ENCODE measurements at places on chromosomes 16 and 17.

GRCh38 chr17:81582749-81583148 lies 30.6 kb upstream of the FAAP100 start:
- DNase-seq = no peak

DNA sequence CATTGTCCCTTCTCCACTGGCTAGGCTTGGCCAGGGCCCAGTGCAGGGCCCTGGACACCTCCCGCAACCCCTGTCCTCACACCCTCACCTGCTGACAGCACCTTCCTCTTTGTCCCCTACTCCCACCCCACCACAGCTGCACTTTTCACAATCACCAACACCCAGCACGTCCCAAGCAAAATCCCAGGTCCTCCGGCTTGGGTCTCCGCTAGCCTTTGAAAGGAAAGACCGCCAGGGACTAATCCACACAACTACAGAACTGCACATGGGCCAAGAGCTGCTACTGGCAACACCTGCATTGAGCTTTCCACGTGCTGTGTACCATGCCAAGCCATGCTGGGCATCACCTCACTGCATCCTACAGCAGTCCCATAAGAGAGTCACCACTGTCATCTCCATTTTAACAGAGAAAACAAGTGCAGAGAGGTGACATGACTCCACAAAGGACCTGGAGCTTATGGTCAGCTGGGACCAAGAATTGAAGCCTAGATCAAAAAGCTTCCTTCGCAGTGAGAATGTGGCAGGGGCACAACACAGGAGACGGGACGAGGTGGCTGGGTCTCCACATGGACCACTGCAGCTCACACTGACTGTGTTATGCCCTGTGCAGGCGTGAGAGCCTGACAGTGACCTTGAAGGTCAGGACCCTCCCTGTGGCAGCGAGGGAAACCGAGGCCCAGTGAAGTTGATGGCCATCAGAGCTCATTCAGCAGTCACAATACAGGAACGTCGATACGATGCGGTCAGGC lies 22.5 kb downstream of the FBXO31 start:
- no peak for DNase-seq

- peak; percentile 14 for DNase-seq
Measured at GRCh38 chr17:64281962-64282752, 19.1 kb upstream of the TEX2 start.

DNA sequence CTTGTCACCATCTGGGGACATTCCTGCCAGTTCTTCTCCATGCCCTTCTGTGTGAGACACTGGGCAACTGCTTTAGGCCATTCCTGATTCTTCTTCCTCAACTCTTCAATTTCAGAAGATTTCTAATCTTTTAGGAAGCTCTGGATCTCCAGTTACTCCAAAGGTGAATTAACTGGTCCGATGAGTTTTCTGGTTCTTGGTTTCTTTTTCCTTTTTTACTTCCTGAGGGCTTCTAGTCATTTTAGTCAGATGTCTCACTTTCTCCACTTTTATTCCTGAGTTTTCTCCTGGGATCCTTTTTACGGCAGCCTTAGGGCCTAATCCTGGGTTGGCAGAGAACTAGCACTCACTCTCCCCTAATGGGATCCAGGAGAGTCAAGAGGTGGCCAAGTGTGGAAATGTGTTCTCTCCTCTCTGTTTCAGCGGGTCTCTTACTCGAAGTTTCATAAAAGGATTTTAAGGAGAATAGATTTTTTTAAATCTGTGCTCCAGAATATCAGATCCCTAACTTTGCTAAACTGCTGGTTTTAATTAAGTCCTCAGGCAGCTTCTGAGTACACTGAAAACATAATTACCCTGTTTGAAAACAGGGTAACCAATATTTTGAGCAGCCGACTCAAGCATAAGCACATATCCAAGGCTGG lies 107.6 kb downstream of the RMI2 start:
- no peak for DNase-seq

GRCh38 chr17:66496306-66496705 lies 193.9 kb downstream of the PRKCA start:
- DNase-seq = no peak

GRCh38 chr17:76408037-76408849 lies 23.8 kb downstream of the SPHK1 start:
- peak; percentile 60 for DNase-seq

DNA sequence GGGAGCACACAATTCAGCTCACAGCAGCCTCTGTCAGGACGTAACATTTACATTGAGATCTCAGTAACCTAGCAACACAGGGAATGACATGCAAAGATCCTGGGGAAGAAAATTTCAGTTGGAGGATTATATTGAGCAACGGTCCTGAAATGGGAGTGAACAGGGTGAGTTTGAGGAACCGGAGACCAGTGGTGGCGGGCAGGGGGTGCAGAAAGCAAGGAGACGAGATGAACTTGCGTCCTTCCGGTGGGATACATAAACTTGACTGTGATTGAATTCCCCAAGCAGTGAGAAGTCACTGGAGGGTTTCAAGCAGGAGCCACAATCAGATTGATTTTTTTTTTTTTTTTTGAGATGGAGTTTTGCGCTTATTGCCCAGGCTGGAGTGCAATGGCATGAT lies 51.5 kb downstream of the SHISA6 start:
- no peak for DNase-seq

DNA sequence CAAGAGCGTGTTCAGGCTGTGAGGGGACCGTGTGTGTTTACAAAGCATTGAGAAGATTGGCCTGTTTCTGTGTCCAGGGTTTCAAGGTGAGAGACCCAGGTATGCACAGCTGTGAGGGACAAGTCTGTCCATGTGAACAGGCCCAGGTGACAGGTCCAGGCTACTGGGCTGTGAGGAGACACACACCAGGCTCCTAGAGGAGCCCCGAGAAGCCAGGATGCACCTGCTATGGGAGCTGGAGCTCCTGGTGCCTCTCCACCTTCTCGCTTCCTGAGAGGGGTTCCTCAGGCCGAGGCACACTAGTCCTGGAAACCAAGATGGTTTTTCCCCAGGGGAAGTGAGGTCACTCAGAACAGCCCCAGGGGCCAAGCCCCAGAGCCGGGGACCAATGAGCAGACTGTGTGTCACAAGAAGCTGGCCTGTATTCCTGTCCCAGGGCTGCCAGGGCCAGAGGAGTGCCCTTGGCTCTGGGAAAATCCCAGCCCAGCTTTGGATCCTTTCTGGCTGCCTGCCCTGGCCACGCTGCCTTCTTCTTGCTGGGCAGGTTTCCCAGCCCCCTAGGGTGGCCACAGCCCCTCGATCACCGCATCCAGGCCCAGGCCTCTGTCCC lies 153.4 kb upstream of the PLCG2 start:
- no peak for DNase-seq

GRCh38 chr17:72430611-72431432 lies 310.0 kb downstream of the SOX9 start:
- DNase-seq = no peak

DNA sequence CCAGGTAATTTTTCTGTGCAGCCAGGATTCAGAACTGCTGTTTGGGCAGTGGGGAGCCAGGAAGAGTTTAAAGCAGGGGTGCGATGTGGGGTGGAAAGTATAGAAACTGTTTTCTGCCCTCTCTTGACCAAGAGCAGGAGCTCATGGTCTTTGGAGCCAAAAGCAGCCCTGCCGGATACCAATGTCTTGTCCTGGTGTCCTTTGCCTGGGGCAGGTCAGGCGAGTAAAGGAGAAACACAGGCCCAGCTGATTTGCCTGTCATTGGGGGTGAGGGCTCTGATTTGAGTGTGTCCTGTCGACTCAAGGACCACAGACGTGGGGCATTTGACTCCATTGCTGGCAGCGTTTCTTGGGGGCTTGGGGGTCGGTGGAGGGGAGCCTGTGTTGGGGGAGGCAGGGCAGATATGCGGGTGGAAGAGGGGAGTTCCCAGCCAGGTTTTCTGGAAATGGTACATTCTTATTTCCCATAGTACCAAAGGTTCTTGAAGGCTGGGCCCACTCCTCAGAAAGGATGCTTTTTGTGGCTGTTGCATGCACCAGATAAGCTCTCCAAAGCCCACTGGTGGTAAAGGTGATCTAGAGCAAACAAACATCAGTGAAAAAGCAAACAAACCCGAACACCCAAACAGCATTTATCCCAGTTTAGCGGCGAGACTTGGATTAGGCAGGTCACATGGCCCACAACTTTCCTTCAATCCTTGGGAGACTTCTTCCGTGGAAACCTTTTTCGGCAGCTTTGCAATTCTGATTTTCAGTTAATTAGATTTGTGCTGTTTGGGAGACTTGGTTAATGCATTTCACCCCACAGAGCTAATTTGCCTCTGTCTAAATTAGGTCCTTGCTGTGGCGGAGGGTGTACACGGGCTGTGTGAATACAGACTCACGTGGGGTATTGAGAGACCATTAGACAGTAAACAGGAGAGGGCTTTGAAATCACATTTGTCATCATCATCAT lies 59.0 kb downstream of the MSI2 start:
- no peak for DNase-seq

- DNase-seq = no peak
Measured at GRCh38 chr17:64117981-64118979, 11.7 kb downstream of the ERN1 start.

DNA sequence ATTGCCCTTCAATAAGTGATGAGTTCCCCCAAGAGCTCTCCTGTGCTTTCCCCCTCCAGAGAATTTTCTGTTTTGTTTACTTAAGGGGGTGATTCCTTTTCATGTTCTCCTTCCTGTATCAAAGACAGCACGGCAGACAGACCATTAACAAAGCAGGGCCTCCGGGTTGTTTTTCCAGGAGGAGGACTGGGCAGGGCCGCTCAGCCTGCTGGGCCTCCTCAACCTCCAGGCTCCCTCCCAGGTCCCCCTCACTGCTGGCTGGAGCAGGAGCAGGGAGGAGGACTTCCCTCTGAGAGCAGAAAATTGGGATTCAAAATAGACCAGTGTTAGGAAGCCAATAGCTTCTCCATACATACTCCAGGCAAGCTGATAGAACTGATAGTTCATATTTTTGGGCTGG lies 20.4 kb downstream of the SDK2 start:
- DNase-seq = no peak

DNA sequence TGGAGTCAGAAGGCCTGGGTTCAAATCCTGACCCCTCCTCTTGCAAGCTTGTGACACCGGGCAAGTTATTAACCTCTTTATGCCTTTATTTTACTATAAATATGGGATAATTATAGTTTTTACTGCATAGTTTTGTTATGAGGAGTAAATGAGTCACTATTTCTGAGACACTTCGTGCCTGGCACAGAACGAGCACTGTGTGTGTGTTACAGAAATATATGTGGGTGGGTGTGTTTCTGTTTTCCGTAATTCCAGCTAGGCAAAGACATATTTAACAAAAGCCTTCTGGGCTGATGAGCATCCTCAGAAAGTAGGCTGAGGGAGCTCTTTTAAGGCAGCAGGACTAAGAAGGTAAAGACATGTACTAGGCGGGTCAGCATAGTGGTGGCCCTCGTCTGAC lies 417.9 kb downstream of the MAF start:
- no peak for DNase-seq

- no peak for DNase-seq
Measured at GRCh38 chr16:23999663-24000062, 163.9 kb downstream of the PRKCB start.

DNA sequence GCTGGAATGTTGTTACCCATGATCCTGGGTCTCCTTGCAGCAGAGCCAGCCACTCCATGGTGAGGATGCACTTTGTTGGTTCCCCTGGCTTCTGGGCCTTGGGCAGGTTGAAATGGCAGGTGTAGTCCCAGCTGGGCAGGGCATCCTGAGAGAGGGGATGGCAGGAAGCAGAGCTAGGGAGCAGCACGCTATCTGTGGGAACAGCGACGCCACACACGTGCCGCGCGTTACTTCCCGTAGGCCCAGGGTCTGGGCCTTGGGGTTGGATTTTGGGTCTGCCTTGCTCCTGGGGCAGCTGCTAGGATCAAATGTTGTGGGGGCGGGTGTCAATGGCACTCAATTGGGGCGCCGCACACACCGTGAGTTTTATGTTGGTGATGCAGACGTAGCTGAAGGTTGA lies 368.0 kb downstream of the CPPED1 start:
- no peak for DNase-seq

DNA sequence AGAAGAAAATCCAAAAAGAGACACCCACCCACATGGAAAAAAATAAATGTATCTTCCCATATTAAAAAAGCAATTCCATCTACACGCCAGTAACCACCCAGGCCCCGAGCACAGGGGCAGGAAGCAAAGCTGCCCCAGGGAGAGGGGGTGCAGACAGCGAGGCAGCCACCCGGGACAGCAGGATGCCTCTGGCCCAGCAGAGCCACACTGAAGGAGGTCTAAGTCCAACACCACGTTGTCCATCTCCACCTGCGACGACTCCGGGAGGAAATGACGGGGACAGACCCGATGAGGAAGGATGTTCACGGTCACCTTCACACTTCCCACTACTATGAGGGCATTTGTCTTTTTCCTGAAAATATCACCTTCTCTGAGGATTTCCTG lies 14.4 kb upstream of the CYTH1 start:
- DNase-seq = no peak

DNA sequence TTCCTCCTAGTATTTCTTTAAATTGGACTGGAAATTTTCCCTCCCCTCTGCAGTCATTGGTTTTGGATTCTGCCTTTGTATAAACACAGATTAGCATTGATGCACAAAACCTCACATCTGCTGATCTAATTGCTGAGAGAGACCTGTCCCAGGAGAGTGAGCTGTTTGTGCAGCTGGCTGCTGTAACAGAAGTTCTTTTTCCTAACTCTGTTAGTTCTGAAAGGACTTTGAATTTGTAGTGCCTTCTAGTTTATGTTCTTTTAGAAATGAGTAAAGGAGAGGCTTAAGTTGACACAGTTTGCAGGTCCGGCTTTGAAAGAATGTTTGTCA lies 45.2 kb upstream of the KPNB1 start:
- DNase-seq = no peak

GRCh38 chr16:19583665-19584300 lies 28.3 kb downstream of the VPS35L start:
- no peak for DNase-seq

- no peak for DNase-seq
Measured at GRCh38 chr17:40307001-40307730, 1.8 kb upstream of the RARA start.

GRCh38 chr17:27747462-27748359 lies 52.6 kb downstream of the NOS2 start:
- DNase-seq = no peak

DNA sequence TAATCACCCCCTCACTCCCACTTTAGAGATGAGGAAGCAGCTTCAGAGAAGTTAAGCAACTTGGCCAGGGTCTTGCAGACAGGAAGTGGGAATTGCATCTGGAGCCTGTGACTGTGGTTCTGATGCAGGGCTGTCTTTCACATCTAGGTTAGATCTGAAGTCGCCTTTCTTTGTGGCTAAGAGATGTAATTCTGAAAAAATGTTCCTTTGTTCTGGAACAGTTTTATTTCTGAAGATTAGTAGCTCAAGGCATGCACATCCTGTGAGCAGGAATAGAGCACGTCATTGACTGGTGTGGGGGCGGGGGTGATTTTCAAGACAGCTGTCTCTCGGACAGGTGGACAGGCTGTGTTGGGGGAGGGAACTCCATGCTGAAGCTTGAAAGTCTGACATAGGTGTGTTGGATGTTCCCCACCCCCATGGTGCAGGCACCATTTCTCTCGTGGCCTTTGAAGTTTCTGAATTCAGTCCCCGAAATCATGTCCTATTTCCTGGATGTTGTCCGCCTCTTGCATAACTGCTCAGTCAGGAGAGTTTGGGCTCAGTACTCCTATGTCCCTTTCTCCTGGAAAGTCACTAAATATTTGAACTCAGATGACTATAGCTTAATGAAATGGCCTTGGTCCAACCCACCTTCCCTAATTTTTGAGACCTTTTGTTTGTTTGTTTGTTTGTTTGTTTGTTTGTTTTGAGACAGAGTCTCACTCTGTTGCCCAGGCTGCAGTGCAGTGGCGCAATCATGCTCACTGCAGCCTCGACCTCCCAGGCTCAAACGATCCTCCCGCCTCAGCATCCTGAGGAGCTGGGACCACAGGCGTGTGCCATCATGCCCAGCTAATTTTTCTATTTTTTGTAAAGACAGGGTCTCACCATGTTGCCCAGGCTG lies 21.0 kb upstream of the HERPUD1 start:
- DNase-seq = no peak
